Bronchial epithelial cell (primary cell): ENCODE measurements at places on chromosomes 7 and 10. TPM values are rescaled to one million over a fixed set of nuclear protein-coding genes. Genes with fewer than 3 reads are reported as not detected.

GRCh38 chr7:29478687-29479240 is 84.9 kb upstream of the PRR15 start:
- DNase-seq = no peak

DNA sequence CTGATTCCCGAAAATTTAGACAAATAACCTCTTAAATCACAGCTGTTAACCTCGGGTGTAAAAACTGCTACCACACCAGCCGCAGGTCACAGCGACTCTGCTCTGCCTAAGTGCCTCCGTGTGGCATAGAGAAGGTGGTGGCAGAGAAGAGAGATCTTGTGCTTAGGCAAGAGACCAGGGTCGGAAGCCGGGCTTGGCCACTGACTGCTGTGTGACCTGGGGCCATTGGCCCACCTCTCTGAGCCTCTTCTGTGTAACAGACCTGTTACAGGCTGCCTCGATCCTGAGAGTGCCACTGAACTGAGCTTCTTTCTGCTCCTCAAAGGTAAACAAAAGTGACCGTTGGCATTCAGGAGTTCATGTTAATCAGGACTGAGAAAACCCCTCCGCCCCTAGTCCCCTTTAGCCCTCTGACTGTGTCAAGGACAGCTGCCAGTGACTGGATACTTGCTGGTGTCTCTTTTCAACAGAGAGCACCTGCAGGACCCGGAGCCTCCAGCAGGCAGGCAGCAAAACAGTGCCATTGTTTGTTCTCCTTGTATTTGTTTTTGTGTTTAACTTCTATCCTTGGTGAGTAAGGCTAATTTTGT is 36.5 kb downstream of the ZMIZ1 start:
- DNase-seq = no peak

FEZF1 gene
- not detected in 2 replicates for total RNA-seq

CTTNBP2 gene
- 0.26 and 0.38 TPM in 2 replicates for total RNA-seq

EPHB6 gene
- total RNA-seq = under 0.01 and 0.77 TPM in 2 replicates

IMPDH1 gene
- 47.9 and 53.4 TPM in 2 replicates for total RNA-seq

SPDYE9 gene
- not detected in 2 replicates for total RNA-seq

- no peak for DNase-seq
Measured at GRCh38 chr7:112942981-112943380, 143.6 kb downstream of the GPR85 start.

DNA sequence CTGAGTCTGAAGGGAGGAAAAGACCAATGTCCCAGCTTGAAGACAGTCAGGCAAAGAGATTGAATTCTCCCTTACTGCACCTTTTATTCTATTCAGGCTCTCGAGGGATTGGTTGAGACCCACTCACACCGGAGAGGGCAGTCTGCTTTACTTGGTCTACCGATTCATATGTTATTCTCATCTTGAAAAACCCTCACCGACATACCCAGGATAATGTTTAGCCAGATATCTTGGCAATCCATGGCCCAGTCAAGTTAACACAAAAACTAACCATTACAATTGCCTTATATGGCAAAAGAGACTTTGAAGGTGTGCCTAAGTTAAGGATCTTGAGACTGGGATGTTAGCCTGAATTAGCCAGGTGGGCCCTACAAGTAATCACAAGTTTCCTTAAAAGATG is 53.8 kb upstream of the BET1 start:
- no peak for DNase-seq
